ENCODE measurements at places on chromosomes 1 and 21.

GRCh38 chr1:187942986-187943385 is 1114.2 kb downstream of the PLA2G4A start:
- no peak for DNase-seq

DNA sequence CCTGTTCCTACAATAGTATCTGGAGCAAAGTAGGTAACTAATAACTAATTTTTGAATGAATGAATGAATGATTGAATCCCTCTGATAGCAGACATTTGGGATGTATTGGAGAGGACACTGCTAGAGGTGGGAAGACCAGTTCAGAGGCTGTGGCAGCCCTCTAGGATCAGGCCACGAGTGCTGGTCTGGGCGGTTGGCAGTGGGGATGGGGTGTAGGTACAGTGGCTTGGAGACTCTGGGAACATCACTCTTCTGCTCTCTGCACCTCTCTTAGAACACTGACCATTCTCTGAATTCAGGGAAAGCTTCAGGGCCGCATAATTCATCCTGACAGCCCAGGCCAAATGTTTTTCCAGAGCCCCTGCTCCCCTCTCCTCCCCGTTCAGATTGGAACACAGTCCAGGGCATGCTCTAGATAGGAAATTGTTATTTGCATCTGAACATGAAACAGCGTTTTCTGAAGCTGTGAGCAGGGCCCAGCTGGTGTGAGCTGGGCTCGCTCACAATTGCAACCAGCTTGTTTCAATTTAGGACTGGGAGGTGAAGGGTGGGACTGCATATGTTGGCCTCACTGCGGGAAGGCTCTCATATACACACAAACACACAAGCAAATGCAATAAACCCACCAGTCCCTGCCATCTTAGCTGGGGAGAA is 253.1 kb upstream of the USP24 start:
- DNase-seq, result no peak

- DNase-seq, result no peak
Observed at GRCh38 chr1:107824946-107825345, 140.0 kb downstream of the VAV3 start.

DNA sequence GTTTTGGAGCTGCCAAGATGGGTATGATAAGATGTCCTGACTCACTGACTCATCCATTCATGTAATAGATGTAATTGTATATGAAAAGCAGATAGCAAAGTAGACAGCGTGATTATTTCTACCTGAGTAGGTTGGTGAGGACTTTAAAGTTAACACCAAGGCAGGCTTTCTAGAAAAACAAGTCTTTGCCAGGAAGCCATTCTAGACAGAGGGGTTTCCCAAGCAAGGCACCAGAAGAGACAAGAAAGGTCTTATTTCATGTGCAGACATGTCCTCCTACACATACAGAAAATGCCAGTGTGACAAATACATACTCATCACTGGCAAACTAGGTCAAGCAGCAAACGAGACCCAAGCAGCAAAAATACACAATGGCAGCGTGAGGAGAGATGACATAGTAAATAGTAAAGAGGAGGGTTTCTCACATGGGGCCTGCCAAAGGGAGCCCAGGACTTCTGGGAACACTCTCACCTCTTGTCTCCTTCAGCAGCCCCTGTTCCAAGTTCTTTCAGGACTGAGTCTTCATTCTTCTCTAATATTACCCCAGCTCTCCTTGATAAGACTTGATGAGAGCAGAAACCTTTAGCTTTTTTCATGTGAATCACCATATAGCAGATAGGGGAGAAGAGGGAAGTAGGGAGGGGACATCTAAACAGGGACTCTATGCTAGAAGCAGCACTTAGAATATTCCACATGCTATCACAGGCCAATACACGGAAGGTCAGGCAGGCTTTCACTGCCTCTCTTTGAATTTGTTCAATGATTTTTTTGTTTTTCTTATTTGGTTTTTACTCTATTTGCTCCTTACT is 114.6 kb upstream of the ATP1B1 start:
- DNase-seq, result no peak

DNA sequence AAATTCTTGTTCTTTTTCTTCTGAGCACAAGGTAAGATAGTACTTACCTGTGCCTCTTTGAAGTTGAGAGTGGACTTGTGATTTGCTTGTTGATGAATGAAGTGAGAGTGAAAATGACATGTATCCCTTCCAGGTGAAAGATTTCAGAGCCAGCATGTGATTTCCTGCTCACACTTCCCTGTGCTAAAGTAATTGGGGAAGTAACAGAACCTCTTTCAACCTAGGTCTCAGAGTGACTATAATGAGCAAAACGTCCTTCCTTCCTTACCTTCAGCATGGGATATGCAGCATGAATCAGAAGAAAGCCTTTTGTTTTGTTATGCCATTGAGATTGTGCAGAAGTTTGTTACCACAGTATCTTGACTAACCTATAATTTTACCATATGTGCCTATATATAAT is 24.6 kb downstream of the RAVER2 start:
- DNase-seq, result no peak

- DNase-seq, result no peak
Observed at GRCh38 chr21:39984286-39984991, 117.2 kb downstream of the PCP4 start.

DNA sequence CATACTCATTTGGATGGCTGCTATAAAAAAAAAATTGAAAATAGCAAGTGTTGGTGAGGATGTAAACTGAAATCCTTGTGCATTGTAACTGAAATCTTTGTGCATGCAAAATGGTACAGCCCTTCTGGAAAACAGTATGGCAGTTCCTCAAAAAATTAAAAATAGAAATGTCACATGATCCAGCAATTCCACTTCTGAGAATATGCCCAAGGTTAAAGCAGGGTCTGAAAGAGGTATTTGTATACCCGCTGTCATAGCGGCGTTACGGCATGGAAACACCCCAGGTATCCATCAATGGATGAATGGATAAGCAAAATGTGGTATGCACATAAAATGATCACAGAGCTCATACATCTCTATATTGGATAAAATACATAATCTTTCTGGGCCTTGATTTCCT is 116.7 kb downstream of the RUSC1 start:
- DNase-seq, result no peak

GRCh38 chr1:109793089-109793485 is 29.4 kb upstream of the EPS8L3 start:
- no peak for DNase-seq

DNA sequence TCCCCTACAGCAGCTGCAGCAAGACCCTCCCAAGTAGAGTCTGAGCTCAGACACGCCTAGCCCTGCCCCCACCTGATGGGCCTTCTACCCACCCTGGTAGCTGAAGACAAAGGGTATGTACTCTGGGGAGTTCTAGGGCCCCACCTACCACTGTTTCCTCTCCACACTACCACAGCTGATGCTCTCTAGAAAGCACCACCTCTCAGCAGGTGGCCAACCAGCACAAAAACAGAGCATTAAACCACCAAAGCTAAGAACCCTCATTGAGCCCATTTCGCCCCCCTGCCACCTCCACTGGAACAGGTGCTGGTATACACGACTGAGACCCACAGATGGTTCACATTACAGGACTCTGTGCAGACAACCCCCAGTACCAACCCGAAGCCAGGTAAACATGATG is 258.9 kb downstream of the SETD4 start:
- DNase-seq, result no peak

GRCh38 chr1:23756676-23757075 is 13.4 kb downstream of the ELOA start:
- DNase-seq, result no peak

DNA sequence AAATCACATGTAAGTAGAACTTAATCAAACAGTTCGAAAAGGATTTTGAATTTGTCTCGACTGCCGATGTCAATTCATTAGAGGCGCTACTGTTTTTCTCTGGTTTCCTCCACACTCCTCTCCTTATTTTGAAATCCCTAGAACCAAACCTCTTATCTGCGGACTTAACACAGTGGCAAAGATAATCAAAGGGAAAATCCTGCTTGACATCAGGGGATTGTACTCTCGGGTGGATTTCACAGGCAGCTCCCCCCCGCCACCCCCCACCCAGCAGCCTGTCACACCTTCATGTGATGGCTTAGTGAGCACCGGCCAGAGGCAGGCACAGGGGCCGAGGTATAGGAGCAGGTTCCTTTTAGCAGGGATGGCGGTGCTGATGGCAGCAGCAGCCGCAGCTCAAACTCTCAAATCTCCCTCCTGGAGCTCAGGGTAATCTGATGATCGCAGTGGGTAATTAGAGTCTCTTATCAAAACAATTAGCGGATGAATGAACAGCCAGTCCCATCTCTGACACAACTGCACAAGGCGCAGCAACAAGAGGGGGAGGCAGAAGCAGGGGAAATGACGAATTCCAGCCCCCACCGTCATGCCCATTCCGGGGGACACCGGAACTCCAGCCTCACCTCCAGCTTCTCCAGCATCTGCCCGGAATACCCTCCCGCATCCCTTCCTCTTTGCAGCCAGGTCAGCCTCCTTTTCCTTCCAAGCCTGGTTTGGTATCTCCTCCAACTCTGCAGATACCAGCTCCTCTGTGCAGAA is 80.3 kb downstream of the SSBP3 start:
- DNase-seq, result no peak

Data from GM04503 (cell line).